ENCODE measurements at places on chromosomes 11 and 22.

DNA sequence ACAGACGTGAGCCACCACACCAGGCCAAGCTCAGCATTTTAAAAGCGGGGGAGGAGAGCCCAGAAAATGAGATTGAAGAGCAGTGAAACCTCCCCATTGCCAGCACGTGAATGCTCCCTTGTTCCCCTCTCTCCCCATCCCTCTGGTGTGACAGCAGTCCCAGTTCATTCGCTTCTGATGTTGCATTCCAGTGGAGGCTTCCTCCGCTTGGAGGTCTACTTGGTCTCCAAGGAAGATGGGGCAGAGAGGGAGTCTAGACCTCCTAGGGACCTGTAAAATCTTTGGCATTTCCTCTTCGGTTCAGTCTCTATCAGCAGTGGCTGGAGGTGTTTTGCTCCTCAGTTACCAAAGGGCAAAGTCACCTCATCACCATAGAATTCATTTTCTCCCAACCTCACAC lies 30.2 kb upstream of the EP300 start:
- DNase-seq: no peak

- DNase-seq: no peak
These were observed 1.3 kb upstream of the PATZ1 start for GRCh38 chr22:31347251-31348008.

GRCh38 chr11:67022341-67022933 lies 497 bp upstream of the SYT12 start:
- no peak for DNase-seq

DNA sequence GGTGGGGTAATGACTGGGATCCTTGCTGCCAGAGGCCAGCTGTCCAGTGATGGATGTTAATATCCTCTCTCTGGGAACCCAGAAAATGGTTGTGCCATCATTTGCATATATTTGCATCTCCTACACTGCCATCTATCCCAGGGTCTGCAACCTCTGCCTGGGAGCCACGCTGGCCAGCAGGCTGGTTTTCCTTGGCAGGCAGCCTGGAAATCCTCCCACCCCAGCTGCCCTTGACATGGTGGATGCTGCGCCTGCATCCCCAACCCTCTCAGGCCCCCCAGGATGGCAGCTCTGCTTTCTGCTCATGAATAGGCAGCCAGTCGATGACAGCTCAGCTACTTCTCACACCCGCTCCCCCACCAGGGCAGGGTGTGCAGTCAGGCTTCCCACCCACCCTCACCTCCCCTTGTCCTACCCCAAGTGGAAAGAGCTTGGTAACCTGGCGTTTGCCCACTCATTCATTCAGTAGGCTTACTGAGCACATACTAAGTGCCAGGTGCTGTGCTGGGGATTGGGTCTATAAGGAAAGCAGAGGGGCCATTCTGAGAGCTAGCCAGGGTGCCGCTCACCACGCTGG lies 202.5 kb downstream of the TRIM29 start:
- no peak for DNase-seq

- no peak for DNase-seq
These were observed 7.7 kb downstream of the KCTD21 start for GRCh38 chr11:78180751-78181150.

DNA sequence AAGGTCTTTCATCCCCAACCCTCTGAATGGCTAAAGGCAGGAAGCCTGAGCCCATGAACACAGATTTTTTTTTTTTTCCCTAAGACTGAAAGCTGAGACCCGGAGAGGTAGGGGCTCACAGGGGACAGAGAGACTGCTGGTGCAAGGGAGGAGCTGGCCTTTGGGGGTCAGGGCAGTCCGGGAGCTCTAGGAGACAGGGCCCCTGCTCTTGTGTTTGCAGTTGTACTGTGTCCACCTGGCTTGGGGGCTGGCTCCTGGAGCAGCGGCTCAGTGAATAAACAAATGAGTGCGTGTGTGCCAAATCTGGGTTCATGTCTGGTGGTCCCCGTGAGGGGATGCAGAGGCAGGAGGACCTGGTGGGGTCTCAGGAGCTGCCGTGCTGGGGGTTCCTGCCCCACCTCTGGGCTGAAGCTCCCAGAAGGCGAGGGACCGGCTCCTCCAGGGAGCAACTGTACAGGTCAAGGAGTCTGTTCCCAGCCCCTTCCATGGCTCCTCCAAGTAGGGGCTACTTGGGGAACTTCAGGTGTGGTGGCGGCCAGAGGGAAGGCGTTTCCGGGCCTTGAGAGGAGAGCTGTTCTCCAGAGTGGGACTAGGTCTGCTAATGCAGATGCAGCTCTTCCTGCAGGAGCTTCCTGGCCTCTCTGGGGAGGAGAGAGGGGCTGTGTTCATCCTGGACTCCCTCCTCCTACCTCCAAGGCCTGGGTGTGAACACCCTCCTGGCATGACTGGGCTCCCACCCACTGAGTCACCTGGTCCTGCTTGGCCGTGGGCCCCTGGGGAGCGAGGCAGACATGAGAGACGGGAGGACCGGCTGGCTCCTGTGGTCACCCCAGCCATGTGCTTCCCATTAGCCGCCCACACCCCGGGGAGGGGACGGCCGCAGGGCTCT lies 57.6 kb downstream of the FBXO7 start:
- no peak for DNase-seq

- DNase-seq: no peak
These were observed 31.7 kb upstream of the RBX1 start for GRCh38 chr22:40919446-40919845.

Measured in cortex of kidney (tissue), 1 donor.